M059J (cell line): ENCODE measurements at places on chromosomes 2 and 18.
A peak's percentile ranks its signal among the peaks of the same experiment; 100 is the strongest.

DNA sequence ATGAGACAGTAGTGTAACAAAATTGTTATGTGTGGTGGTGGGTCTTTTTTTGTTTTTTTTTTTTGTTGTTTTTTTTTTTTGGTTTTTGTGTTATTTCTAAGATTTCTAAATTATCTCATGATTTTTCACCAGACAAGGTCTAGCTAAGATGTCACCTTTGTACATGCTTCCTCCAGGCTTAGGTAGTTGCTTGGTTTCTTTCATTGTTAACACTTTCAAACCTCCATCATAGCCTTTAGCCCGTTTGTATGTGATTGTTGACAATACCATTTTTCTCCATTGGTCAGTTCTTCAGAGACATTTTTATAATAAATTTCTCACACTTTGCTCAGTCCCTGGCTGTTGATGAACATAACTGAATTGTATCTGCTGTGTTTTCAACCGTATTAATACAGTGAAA lies 2.2 kb downstream of the RELCH start:
- DNase-seq: no peak

DNA sequence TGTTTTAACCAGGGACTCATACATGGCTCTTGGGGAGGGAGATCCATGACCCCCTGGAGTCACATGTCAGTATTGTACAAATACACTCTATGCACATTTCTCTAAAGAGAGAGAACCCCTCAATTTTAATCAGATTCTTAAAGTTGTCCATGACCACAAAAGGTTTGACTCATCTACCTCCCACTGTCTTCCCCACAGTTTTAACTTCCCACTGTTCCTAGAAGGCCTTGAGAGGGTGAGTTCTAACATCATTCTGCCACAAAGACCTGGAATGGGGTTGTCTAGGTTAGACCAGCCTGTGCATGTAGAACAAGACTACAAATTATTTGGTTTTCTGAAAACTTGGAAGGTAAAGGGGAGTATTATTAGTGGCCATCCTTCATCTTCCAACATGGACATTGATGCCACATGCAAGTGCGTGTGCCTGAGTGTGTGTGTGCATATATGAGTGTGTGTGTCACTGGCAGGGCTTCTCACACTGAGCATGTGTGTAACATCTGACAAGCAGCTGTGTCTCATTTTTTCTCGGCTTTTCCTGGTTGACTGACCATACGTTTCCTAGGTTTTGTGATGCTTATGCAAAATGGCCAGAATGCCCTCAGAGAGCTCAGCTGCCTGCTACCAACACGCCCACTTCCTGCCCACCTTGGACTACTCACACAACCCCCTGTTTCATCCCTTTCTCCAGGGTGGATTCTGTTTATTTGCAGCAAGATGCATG lies 94.6 kb upstream of the LGALSL start:
- peak; percentile 48 for DNase-seq

- DNase-seq: no peak
These were observed 49.9 kb downstream of the PLEKHA3 start for GRCh38 chr2:178530131-178530530.

GRCh38 chr18:78165525-78165924 lies 814.1 kb upstream of the SALL3 start:
- no peak for DNase-seq

DNA sequence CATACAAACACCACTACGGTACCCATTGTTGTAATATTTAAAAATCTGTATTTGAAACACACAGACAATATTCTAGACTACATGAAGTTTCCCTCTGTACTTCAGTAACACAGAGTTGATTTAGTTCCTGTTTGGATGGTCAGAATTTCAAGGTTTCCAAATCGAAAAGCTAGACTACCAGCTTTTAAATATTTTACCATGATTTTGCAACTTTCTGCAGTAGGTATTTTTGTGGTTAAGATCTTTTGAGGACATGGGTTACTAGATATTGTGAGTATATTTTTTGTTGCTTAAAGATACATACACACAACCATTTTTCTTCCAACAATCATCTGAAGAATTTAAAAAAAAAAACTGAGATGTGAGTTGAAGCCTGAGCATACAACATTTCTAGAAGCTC lies 10.9 kb downstream of the SERPINB5 start:
- DNase-seq: no peak

- DNase-seq: no peak
These were observed 46.9 kb upstream of the LAMA1 start for GRCh38 chr18:7164323-7165004.

DNA sequence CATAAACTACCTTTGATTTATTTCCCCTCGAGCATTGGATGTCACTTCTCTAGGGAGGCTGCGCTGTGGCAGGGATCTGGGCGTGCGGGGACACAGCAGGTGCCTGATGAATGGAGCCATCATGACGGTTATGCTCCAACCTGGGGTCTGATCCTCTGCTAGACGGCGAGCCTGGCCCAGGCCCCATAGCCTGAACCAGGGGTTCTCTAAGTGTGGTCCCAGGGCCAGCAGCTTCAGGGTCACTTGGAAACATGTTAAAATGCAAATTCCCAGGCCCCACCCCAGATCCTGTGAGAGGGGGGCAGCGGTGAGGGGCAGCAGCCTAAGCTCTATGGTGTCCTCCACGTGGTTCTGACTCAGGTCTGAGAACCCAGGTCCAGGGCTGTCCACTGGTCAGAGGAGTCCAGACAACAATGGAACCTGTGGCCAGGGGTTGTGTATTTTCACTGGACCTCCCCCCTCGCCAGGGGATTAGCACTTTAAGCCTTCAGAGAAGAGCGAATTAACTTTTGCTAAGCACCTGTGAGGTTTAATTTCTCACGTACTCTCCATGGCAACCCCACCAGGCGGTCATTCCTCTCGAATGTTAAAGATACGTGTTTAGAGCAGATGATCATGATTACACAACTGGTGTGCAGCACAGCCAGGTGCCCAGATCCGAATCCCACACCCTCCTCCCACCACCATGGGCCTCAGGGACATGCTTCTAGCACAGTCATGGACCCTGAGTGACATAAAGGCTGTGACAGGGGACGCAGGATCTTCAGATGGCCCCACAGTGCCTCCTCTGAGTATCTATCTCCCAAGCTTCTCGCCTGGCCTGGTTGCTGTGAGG lies 1.6 kb upstream of the ARHGEF4 start:
- DNase-seq: no peak

- peak; percentile 57 for DNase-seq
These were observed 1599.3 kb upstream of the PIK3C3 start for GRCh38 chr18:40355726-40356125.

GRCh38 chr2:182858671-182859070 lies 7.8 kb downstream of the FRZB start:
- peak; percentile 74 for DNase-seq

GRCh38 chr2:35714883-35715282 lies 640.7 kb upstream of the CRIM1 start:
- peak; percentile 1 for DNase-seq

DNA sequence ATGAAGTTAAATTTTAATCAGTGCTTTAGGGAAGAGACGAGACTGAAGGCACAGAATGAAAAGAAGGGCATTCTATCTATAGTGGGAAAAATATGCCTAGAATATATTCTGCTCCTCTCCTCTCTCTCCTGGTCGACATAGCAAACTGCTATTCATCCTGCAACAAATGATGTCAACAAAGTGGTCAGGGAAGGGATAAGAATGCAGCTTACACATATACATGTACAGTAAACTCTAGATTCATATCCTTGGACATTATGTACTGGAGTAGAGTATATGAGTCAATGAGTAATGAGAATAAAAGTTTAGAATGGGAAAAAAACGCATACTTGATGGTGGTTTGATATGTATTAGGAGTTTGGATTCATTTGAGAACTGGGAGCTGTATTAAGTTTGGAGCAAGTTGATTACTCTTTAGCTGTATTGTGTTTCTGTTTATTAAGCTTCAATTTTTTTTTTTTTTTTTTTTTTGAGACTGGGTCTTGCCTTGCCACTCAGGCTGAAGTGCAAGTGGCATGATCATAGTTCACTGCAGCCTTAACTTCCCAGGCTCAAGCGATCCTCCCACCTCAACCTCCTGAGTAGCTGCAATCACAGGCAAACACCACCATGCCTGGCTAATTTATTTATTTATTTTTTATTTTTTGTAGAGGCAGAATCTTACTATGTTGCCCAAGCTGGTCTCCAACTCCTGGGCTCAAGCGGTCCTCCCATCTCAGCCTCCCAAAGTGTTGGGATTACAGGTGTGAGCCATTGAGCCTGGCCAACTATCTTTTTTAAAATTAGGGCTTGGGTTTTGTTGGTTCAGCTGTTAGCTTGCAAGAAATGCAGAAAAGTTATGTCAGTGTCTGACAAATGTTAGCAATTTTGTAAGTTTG lies 53.8 kb downstream of the STAT1 start:
- DNase-seq: peak; percentile 53

- DNase-seq: no peak
These were observed 68.1 kb upstream of the SPRED2 start for GRCh38 chr2:65500310-65501040.

DNA sequence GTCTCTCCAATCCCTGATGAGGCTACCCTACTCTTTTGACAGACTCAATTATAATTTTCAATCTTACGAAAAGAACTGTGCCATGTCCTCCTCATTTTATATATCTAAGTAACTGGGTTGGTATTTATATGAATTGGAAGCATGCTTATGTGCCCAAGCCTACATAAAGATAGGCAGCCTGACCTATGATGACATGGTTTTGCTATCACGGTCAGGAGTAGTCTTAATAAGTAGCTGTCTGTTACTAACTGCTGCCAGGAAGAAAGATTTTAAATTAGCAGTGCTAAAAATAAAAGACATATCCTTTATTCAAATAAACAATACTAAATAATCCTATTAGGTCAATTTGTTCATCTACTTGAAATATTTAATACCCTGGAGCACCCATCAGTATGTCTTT lies 102.0 kb upstream of the DTNA start:
- no peak for DNase-seq

DNA sequence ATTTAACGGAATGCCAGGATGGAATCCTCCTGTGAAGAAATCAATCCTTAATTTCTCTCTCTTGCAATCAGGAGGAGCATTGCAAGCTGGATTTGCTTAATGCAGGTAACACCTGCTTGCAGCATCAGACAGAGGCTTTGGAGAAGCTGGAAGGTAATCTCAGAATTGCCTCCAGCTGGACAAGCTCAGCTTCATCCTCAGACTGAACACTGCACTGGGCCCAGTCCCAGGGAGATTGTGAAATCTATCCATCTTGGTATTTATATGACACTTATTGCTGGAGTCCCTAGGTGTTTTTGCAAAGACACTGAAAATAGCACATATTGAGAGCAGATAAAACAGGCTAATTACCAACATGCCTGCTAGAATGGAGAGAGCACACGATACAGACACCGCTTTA lies 179.4 kb upstream of the SESTD1 start:
- DNase-seq: no peak

- DNase-seq: no peak
These were observed 47.6 kb upstream of the ACVR1 start for GRCh38 chr2:157923598-157924217.

- DNase-seq: peak; percentile 38
These were observed 53.7 kb downstream of the EPHA4 start for GRCh38 chr2:221518201-221518934.

- DNase-seq: no peak
These were observed 36.0 kb downstream of the BCL11A start for GRCh38 chr2:60517446-60517845.

DNA sequence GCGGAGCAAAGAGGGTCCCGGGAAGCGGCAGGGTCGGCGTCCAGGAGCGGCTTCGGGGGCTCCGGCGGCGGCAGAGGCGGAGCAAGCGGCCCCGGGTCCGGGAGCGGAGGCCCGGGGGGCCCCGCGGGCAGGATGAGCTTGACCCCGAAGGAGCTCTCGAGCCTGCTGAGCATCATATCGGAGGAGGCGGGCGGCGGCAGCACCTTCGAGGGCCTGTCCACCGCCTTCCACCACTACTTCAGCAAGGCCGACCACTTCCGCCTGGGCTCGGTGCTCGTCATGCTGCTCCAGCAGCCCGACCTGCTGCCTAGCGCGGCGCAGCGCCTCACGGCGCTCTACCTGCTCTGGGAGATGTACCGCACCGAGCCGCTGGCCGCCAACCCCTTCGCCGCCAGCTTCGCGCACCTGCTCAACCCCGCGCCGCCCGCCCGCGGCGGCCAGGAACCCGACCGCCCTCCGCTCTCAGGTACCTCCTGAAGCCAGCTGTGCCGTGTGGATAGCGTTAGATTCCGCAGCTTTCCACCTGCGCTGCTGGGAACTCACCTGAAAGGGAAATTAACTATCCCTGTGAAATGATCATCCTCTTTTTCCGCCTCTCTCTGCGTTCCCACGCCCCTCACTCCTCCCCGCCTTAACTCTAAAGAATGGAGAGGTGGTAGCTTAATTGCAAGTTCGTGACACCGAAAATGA lies 472 bp downstream of the CNOT11 start:
- peak; percentile 65 for DNase-seq

- no peak for DNase-seq
These were observed 243.1 kb upstream of the SMAD7 start for GRCh38 chr18:49193897-49194296.

DNA sequence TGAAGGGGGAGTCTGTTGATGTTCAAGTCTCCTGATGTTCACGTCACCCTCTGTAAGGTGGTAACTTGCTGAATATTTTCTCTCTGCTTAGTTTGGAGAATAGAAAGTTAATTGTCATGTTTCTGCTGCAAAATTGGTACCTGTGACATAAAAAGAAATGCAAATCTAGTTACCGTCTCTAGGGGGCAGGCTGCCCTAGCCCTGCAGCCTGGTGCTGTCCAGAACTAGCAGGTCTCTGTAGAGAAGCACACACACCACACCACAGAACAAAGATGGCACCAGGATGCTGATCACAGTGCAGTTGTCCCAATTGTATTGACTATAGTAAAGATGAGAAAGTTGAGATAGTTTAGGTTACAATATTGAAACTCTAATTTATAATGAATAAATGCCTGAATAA lies 47.0 kb downstream of the SLC9A4 start:
- peak; percentile 6 for DNase-seq

DNA sequence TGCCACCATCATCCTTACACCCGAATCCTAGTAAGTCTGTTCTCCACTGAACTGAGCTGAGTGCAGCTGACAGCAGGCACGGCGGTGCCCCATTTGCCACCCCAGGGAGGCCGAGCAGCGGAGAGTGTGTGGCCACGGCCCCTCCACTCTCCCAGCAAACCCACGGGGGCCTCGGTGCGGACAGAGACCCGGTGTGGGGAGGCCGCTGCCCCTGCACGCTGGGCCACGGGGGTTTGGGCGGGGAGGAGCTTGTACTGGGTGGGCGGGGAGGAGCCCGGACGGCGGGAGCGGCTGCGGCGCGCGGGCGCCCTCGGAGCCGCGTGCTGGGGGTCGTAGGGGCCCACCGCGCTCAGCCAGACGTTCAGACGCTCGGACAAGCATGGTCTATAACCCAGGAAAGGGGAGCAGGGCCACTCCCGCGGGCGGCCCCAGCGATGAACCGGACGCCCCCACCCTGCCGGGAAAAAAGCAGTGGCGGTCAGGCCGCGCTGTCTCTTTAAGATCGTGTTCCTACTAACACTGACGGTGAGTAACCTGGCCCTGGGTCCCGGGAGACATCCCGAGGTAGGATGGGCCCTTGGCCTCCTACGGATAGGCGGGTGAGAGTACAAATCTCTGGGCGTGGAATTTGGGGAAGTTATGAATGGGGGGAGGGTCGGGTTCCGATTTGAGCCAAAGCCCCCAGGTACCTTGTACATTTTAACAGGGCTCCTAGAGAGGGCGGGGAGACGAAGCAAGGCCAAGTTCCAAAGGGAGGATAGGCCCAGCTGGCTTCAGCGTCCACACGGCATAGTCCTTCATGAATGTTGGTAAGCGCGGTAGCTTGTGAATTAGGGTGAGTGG lies at the start of gene ITPRIPL1:
ITPRIPL1 (plus strand) TSS at position 277 of the 843 bp plus-strand sequence; CDS start at position 800, 523 bp downstream.
- no peak for DNase-seq
